ENCODE measurements at places on chromosomes 7 and 10.

GRCh38 chr10:110387983-110388686 is 83.4 kb upstream of the SMNDC1 start:
- peak; percentile 73 for DNase-seq

GRCh38 chr10:48382982-48383381 is 76.5 kb downstream of the MAPK8 start:
- no peak for DNase-seq

- DNase-seq, result no peak
These were observed 27.5 kb downstream of the LRGUK start for GRCh38 chr7:134154581-134155130.

GRCh38 chr10:99551158-99551557 is 18.4 kb downstream of the NKX2-3 start:
- no peak for DNase-seq

- DNase-seq, result no peak
These were observed 436.0 kb downstream of the PAXIP1 start for GRCh38 chr7:154566877-154567276.

DNA sequence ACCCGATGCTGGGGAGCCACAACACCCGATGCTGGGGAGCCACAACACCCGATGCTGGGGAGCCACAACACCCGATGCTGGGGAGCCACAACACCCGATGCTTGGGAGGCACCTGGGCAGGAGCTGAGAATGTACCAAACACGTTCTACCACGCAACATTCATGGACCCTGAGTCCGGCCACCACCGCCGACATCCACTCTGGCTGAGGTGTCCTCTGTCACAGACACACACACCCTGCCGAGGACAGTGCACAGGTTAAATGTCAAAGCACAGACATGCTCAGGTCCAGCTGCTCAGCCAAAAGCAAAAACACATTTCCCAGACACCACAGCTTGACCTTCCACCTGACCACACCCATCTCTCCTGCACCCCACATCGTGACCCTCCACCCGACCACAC is 148.4 kb downstream of the DIP2C start:
- DNase-seq, result no peak

DNA sequence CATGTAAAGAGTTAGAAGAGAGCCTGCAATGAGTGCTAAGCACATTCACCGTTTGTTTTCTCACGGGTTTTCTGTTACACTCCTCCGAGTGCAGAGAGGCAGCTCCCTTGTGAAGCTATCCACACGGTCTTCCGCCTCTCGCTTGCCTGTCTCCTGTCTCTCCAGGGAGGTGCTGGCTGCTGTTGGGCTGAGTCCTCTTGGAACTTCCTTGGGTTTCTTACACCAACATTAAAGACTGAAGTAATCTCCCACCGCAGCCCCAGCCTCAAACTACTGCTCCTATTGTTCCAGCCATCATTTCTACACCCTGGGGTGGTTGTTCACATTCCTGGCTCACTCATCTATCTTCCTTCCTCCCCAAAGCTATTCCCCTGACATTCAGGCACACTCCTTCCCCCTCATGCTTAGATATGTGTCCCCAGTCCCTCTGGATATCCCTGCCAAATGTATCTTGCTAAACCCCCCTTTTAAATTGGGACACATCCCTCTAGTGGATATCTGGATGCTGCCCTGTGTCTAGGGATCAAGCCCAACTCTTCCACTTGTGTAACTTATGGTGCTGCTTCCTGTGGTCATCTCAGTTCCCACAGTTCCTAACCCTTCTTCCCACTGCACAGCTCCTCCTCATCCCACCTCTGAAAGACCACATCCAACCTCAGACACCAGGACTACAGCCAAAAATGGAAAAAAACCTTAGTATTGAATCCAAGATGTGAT is 14.1 kb downstream of the ESYT2 start:
- no peak for DNase-seq

- DNase-seq, result no peak
These were observed 357.2 kb downstream of the LRMDA start for GRCh38 chr10:75788394-75789205.

- no peak for DNase-seq
These were observed 35.7 kb upstream of the EBLN1 start for GRCh38 chr10:22253580-22253882.

GRCh38 chr7:70599446-70600190 is 532.3 kb upstream of the GALNT17 start:
- DNase-seq, result no peak

- DNase-seq, result no peak
These were observed 3.4 kb upstream of the OPN1SW start for GRCh38 chr7:128778946-128779345.

- DNase-seq, result no peak
These were observed 270.5 kb downstream of the BMPER start for GRCh38 chr7:34175837-34176236.

GRCh38 chr10:80463868-80464267 is 9.8 kb downstream of the TSPAN14 start:
- no peak for DNase-seq

DNA sequence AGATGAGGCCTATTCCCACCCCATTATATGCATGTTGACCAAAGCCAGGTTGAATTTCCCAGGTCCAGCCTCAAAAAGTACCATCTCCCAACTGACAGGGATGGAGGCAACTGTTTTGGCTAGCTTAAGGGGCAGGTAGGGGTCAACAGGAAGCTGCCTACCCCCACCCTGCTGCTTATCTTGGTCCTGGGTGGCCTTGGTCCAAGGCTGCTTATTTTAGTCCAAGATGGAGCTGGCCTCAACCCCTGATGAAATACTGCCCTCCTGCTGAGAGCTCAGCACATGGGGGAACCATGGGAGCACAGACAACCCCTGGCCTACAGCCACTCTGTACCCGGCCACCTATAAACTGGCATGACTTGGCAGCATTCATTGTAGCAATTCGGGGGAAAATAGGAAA is 23.1 kb downstream of the MYO1G start:
- no peak for DNase-seq

DNA sequence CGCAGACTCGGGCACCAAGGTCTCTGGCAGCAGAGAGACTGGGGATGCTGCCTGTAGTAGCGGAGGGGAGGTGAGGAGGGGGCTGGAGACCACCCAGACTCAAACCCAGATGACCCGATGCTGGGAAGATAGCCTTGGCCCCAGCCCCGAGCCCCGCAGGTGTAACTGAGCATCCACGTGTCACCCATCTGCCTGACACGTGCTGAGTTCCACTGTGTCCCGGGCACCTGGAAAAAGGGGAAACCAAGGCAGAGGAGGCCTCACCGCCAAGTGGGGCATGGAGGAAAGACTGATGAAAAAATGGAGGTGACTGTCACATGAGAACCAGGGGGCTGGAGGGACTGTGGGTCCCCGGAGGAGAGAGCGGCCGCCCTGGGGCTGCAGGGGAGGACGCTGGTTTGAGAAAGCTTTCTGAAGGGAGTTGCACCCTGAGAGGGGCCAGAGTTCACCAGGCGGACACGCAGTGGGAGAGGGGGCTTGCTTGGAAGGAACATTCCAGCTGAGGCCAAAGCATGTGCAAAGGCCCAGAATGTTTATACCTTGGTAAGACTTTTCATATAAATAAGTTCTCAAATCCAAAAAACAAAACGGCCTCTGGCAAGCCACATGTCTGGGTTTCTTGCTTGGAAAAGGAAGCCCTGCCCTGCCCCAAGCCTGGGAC is 27.4 kb upstream of the ELN start:
- no peak for DNase-seq

- no peak for DNase-seq
These were observed 49.2 kb downstream of the ODAD2 start for GRCh38 chr10:27949528-27950241.

DNA sequence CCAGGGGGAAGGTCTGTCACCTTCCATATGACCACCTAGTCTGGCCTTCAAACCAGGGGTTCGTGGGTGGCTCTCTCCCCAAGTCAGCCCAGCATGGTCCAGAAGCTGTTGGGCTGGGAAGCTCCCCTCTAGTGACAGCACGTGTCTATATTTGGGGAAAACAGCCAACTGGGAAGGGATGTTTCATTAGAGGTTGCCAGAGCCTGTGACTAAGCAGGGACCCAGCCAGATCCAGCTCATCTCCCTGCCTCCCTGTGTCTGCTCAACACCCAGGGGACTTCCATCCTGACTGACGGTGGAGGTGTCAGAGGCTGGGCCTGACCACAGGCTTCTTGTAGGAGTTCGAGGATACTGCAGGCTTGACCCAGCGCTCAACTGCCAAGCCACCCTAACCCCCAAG is 10.5 kb downstream of the STYXL1 start:
- no peak for DNase-seq

DNA sequence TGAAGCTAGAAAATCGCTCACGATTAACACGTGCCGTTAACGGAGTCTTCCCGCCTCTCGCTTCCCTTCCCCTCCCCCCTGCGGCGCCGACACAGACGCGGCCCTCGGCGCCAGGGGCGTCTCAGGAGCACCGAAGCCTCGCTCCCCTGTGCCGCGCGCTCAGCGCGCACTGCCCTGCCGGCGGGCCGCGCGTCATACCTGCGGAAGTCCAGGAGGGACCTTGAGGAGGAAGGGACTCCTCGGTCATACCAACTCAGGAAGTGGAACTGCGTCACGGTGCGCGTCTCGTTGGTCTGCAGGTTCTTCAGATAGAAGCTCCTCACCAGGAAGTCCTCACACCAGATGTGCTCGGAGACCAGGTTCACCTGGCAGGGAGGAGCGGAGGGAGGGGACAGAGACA is 239.6 kb downstream of the DNAJB6 start:
- DNase-seq, result peak; percentile 52

DNA sequence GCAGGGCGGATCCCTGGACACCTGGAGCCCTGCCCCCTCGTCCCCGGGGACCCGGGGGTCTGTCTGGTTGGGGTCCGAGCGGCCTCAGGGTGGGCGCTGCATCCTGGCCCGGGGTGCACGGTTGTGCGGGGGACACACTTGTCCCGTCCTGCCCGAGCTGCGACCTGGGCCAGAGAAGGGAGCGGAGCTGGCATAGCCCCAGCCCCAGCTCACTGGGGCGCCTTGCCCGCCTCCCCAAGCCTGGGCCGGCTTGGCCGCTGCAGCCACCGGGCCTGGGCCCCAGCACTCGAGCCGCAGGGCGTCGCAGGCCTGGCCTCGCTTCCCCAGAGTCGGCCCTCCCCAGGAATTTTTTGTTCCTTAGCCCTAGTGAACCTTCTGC is 54.5 kb downstream of the GLRX3 start:
- no peak for DNase-seq

GRCh38 chr10:112898540-112899390 is 51.3 kb upstream of the TCF7L2 start:
- no peak for DNase-seq

- DNase-seq, result no peak
These were observed 14.5 kb downstream of the FAM24B start for GRCh38 chr10:122864901-122865300.

DNA sequence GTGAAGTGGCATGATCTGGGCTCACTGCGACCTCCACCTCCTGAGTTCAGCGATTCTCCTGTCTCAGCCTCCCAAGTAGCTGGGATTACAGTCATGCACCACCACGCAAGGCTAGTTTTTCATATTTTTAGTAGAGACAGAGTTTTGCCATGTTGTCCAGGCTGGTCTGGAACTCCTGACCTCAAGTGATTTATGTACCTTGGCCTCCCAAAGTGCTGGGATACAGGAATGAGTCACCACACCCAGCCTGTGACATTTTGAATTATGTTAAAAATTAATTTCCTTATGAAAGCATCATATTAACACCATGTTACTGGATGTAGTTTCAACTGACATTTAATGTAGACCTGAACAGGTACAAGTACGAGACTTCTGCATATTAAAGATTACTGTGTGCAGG is 24.3 kb downstream of the ABCB4 start:
- DNase-seq, result no peak

Data from GM20000 (cell line).